ENCODE measurements at places on chromosomes 7 and 10. TPM values are rescaled to one million over a fixed set of nuclear protein-coding genes. Genes with fewer than 3 reads are reported as not detected.

Gene FOXI2
- not detected for total RNA-seq

Gene HPS1
- total RNA-seq, result 45.3 TPM

Gene ADAMTS14
- 31.7 TPM for total RNA-seq

Gene IFIT1B
- total RNA-seq, result not detected

Gene ZNF853
- total RNA-seq, result not detected

Gene MRPS24
- 214 TPM for total RNA-seq

GRCh38 chr10:57624856-57625592, 642.7 kb downstream of the IPMK start:
- no peak for DNase-seq

GRCh38 chr7:54839575-54840213, 80.7 kb upstream of the SEC61G start:
- peak; percentile 13 for DNase-seq

DNA sequence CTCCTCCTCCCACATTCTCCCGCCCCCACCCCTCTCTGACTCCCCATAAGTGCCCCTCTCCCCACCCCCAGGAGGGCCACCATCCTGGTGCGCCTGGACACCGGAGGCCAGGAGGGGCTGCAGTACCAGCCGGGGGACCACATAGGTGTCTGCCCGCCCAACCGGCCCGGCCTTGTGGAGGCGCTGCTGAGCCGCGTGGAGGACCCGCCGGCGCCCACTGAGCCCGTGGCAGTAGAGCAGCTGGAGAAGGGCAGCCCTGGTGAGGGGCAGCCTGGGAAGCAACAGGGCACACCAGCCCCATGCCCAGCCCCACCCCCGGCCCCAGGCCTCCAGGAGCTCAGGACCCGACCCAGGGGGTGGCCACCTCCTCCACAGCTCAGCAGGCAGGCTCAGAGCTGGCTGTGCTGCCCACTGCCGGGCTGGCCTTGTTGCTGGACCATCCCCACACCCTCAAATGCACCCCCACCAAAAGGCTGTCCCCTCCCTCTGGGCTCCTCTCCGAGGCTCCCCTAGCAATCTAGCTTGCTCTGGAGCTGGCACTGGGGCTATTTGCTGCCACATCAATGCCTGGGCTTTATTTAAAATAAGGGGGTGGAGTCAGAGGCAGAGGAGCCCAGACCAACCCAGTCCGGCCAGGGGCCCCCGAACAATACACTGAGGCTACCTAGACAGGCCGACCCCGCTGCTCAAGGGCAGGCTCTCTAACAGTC, 14.8 kb downstream of the ATG9B start:
- peak; percentile 81 for DNase-seq

GRCh38 chr10:33412653-33413361, 78.3 kb upstream of the NRP1 start:
- DNase-seq, result no peak

DNA sequence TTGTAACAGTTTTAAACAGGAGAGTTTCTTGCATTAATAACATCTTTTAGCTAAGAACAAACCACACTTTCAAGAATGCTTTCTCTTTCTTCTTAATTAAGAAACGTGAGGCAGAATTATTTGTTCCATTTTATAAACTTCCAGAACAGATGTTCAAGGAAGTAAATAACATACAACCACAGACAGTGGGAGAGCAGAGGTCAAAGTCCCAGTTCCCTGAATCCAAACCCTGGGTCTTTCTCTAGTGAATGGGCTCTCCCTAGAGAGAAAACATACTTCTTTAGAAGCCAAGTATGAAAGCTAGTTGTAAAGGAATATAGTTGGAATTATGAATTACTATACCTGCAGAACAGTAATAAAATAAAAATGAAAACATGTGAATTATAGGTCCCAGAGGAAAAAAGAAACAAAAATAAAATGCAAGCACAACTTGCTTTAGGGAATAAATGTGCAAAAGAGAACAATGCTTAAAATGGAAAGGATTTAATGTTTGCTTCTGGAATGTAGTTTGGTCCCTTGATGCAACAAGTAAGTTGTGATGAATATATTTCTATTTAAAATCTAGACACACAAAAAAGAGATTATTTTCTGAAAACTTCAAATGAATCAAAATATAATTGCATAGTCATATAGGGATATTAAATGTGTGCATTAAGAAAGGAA, 6.0 kb downstream of the OR6B1 start:
- DNase-seq, result no peak

DNA sequence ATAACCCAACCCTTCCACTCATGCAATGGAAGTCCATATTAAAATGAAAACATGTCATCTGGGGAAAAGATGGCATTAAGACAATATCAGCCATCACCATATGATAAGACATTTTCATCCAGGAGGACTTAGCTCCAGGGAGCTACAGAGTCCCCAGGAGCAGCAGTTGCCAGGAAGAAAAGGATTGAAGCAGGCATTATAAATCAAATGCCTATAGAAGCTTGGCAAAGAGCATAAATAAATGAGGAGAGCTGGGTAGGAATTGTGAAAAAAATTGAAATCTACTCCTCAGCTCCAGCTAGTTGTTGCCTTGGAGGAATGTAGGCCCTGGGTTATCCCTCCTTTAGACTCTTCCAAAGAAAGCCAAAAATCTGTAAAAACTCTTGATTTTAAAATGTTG, 42.5 kb downstream of the FAM13C start:
- no peak for DNase-seq

DNA sequence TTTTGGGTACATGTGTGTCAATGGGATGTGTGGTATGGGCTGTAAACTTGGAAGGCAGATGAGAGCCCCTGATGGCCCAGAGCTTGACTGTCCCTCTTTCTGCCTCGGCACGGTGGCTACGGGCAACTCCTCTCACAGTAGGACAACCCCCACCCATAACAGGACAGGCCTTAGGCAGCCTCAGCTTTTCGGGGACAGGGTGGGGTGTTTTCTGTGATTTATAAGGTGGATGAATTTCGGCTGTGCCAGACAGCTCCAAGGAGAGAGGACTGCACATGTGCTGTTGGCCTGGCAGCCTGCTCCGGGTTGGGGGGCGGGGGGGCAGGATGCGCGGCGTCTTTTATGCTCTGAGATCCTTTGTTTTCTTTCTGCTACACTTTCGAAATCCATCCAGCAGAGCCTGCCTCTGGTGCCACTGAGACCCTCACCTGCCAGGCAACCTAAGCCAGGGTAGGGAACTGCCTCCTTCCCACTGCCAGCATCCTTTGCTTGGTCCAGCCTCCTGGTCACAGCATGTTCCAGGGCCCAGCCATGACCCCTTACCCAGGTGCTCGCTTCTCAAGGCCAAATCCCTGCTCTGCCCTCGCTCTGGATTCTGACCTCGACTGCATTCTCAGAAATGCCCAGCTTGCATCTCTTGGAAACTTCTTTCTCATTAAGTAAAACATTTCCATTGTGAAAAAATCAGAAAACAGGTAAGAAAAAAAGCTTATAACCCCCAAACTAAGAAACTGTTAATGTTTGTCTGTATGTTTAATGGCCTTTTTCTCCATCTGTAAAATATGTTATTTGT, 15.4 kb upstream of the BTBD16 start:
- no peak for DNase-seq

DNA sequence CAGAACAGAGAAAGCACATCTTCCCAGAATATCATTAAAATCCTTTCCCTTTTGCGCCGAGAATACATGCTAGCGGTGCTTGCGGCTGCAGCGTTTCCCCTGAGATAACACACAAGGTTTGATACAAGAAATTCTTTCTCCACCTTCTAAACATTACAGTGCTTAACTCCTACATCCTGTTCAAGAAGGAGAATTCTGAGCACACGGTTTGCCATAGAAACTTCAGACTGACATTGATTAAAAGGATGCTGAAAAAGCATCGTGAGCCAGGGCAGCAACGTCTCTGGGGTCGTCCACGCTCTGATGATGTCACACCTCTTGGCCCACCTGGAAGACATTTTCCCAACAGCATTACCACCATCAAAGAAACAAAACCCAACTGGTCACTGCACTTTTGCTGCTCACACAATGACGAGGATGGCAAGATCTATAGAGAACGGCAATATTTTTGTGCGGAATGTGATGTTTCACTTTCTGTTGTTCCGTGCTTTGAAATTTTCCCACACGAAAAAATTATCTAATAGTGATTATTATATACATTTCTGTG, 27.0 kb upstream of the PRSS1 start:
- DNase-seq, result no peak

DNA sequence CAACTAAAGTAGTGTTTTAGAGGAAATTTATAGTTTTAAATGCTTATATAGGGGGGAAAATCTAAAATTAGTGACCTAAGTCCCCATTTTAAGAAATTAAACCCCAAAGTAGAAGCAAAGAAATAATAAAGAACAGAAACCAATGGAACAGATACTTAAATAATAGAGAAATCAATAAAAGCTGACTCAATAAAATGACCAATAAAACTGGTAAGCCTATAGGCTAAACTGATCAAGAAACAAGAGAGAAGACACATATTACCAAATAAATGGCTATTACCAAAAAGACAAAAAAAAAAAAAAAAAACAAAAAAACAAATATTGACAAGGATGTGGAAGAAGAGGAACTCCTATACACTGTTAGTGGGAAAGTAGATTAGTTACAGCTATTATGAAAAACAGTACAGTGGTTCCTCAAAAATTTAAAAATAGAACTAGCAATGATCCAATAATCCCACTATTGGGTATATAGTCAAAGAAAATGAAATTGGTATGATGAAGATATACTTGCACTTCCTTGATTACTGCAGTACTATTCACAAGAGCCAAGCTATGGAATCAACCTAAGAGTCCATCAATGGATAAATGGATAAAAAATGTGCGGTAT, 53.2 kb downstream of the SLC18A2 start:
- no peak for DNase-seq

All from K562 (cell line).